ELF-1 (cell line): ENCODE measurements at places on chromosomes 12 and 14.

- no peak for DNase-seq
These were observed 48.0 kb downstream of the PTHLH start for GRCh38 chr12:27924350-27925135.

DNA sequence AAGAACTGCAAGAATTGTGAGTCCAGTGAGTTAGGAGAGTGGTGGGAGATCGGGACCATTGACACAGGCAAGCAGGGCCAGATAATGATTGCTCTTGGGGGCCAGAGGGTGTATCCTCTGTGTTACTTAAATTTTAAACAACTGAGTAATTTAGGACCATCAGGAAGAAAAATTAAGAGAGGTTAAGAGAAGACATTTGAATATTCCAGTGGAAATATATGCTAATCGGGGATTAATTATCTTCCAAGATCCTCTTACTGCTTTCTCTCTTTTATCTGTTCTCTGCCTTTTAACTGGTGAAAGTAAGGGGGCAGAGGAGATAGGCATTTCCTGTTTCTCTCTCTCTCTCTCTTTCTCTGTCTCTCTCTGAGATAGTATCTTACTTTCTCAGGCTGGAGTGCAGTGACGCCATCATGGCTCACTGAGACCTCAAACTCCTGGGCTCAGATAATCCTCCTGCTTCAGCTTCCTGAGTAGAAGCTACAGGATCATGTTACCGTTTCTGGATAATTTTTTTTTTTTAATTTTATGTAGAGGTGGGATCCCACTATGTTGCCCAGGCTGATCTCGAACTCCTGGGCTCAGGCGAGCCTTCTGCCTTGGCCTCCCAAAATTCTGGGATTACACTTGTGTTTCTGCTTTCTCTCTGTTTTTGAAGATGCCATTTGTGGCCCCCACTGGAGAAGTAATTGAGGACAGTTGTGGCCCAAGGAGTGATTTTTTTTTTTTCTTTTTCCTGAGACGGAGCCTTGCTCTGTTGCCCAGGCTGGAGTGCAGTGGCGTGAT is 85.1 kb downstream of the DIP2B start:
- DNase-seq = peak; percentile 54

DNA sequence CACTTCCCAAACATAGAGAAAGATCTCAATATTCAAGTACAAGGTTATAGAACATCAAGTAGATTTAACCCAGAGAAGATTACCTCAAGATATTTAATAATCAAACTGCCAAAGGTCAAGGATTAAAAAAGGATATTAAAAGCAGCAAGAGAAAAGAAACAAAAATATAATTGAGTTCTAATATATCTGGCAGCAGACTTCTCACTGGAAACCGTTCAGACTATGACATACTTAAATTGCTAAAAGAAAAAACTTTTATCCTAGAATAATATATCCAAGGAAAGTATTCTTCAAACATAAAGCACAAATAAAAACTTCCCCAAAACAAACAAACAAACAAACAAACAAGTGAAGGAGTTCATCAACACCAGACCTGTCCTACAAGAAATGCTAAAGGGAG is 92.4 kb downstream of the FSCB start:
- DNase-seq = no peak

- no peak for DNase-seq
These were observed 43.8 kb downstream of the MDM2 start for GRCh38 chr12:68851592-68852306.

GRCh38 chr14:91361233-91361811 is 56.3 kb downstream of the CCDC88C start:
- no peak for DNase-seq

GRCh38 chr12:20492251-20492760 is 124.0 kb downstream of the PDE3A start:
- no peak for DNase-seq

DNA sequence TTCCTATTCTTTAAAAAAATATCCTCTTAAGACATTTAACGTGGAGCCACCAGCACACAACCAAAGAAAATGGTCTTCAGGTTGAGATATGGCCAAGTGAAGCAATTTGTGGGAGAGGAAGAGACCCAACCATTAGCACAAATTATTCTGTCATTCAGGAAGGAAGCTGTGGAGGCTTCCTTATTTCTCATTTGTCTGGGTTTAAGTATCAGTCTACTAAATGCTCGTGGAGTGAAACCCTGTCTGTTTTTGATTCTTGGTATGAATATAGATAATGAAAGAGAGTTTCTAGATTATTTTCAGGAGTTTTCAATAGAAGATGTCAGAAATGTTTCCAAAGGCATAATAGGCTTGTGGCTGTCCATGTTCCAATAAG is 125.1 kb downstream of the GPR65 start:
- DNase-seq = no peak

- DNase-seq = no peak
These were observed 37.9 kb downstream of the CYP46A1 start for GRCh38 chr14:99721792-99722516.

DNA sequence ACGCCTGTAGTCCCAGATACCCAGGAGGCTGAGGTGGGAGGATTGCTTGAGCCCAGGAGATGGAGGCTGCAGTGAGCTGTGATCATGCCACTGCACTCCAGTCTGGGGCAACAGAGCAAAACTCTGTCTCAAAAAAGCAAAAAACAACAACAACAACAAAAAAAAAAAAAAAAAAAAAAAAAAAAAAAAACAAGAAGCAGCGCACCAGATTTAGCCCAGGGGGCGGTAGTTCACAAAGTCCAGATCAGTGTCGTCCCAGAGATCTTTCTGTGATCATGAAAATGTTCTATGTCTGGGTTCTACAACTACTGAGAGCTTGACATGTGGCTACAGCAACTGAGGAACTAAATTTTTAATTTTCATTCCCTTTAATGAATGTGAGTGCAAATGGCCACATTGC is 27.4 kb downstream of the OAS2 start:
- DNase-seq = peak; percentile 6

GRCh38 chr12:4992871-4993270 is 50.8 kb upstream of the KCNA5 start:
- no peak for DNase-seq

GRCh38 chr12:54216797-54217661 is 28.2 kb upstream of the SMUG1 start:
- DNase-seq = peak; percentile 97

- no peak for DNase-seq
These were observed 20.2 kb upstream of the KIF26A start for GRCh38 chr14:104118006-104118844.

DNA sequence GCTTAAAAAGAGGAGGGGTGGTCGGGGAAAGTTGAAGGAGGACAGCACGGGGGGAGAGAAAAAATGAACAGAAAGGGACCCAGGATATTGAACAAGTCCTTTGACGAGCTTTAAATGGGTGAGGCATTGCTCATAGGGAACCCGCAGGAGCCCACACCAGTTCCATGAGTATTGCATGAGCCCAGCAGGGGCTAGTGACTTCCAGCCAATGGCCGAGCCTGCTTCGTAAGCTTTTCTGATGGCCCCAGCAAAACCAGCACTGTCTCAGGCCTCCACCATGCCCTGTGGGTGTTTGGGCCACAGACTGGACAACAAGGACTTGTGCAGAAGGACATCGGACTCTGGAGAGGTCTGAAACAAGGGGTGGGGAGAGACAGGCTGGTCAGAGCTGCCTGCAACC is 109.5 kb downstream of the ZFP36L1 start:
- DNase-seq = peak; percentile 39

DNA sequence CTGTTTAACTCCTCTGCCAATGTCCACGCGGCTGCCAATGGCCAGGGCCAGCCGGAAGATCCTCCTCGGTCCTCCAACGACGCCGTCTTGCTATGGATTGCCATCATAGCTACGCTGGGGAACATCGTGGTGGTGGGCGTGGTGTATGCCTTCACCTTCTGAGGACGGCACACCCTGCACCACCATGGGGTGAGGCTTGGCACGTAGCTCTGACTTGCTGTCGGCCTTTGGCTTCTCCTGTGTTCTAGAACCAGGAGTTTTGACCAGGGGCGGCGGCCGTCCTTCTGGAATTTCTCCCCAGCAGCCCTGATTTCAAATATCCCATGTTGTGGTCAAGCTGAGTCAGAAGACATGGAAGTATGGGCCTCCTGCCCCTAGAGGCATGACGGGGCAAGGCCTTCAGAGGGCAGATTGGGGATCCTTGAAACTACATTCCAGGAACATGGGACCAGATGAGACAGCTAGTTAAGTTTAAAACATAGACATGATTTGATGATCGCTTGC is 47.5 kb downstream of the C14orf132 start:
- DNase-seq = no peak

- DNase-seq = no peak
These were observed 13.0 kb upstream of the NUDT14 start for GRCh38 chr14:105193916-105194782.

DNA sequence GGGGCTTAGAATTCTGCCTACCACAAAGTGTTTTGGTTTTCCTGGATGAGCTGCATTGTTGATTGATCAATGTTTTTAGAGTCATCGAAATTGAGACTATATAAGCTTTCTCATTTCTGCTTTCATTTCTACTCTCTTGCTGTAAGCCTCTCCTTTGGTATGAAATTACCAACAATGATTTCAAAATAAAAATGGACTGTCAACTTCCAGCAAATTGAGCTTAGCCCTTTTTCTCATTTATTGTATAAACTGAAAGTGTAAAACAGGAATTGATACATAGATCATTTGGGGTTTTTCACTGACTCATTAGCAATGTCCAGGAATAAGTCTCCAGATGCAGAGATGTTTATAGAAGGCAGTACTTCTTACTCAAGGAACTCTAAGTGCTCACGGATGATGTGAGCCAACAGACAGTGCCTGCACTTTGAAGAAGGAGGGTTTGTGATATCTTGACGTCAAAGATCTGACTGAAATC is 20.0 kb upstream of the PCNX1 start:
- no peak for DNase-seq

DNA sequence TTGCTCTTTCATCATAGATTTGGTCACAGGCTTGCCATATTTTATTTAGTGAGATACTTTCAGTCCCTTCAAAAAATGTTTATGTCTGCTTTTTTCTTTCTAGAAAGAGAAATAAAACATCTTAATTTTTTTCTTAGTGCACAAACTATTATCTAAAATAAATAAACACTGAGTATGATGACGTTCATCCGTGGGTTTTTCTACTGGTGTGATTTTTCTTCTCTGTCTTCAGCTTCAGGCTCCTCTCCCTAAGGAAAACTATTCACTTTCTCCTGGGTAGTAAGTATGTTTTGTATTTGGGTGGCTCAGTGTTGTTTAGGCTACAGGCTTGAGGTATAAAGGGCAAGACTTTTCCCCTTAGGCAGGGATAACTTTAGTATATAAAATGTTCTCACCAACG is 154.7 kb downstream of the DACT1 start:
- DNase-seq = no peak

DNA sequence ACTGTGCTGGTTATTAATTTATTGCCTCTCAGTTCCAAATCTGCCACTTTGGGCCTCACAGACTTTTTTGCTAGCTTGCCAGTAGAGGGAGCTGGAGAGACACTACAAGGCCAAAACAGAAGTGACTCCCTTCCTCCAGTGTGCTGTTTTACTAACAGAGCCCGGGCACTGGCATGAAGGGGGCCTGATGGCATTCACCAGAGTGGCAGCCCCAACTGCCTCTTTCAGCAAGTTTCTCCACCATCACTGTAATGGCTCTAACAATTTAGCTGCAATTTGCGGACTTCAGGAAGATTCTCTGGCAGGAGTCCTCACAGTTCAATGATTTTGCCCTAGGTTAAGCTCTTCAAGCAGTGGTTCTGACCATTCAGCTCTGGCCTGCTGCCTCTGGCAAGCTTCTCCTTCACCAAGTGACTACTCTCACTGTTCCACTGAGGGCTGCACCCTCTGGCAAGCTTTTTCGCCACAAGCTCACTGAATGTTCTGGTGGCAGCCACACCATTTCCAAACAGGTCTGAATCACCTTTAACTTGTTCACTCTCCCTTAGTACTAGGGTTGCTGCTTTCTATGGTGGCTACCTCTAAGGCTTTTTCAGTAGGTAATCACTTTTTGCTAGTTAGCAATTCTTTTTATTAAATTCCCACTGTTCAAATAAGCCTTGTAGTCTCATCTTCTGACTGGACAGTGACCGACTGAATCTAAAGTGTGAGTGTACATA is 104.9 kb downstream of the ZC3H14 start:
- DNase-seq = peak; percentile 61

- DNase-seq = peak; percentile 94
These were observed 23.5 kb upstream of the ZFP36L1 start for GRCh38 chr14:68816183-68816942.

DNA sequence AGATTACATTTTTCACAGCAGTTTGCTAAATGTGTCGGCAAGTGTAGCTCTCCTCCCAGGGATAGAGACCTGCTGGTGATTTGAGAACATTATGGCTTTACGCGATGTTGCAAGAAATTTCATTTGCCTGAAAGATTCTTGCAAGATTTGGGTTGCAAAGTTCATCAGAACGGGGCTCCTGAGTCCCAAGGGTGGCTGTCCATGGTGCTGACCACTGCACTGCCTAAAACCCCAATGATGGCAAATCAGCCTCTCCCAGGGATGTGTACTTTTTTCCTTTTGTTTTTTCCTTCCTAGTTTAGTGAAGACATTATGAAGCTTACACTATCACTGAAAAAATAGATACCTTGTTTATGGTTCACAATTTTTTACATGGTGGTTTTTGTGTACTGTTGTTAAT is 85.4 kb downstream of the WSCD2 start:
- peak; percentile 48 for DNase-seq

DNA sequence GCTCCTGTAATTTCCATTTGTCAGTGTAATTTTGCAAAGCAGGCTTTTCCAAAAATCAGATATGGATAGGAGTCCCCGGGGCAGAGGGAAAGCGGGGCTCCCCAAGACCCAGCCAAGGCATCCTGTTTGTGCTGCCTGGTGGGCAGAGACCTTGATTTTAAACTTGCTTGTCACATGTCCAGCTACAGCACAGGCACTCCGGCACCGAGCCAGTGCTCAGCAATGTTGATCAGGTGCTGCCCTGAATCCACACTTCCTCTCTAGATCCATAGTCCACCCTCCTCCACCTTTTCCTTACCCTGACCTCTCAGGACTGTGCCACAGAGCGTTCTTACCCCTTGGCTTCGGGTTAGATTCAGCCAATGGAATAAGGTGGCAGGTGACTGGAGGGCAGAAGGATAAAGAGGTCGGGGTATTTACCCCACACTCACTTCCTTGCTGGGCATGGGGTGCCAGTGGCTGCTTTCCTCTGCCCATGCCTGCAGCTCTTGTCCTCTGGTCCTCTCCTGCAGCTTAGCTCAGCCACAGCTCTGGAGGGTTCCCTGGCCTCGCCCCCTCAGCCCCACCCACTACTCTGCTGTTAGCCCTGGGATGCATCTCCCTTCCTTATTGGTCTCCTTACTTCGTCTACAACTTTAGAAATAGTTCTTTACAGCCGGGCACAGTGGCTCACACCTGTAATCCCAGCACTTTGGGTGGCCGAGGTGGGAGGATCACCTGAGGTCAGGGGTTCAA is 80.1 kb downstream of the IRF2BPL start:
- no peak for DNase-seq

DNA sequence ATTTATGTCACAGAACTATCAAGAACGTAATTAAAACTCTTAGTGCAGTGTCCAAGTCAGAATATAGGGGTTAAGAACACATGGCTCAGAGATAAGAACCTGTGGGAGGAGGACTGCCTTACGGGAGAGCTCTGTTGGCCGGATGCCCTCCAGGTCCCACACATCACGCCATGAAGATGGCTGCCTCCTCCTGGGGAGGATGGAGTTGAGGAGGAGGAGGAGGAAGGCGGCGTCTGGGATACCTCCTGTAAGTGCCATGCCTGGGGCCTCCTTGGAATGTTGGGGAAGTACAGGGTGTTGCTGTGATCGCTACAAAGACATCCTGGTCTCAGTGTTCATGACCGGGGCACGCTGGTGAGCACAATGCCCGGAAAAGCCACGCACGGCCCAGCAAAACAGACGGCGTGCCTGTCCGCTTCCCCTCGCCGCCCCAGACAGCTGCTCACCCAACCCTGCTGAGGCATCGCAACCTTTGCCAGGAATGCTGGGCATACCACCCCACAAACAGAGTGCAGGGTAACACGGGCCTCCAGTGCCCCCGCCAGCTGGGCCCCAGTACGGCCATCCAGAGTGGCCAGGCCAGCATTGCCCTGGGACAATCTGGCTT is 28.7 kb upstream of the CD9 start:
- no peak for DNase-seq
